ENCODE measurements at places on chromosomes 5 and 9.

- DNase-seq: no peak
Observed at GRCh38 chr5:118544887-118545449, 443.4 kb downstream of the DTWD2 start.

DNA sequence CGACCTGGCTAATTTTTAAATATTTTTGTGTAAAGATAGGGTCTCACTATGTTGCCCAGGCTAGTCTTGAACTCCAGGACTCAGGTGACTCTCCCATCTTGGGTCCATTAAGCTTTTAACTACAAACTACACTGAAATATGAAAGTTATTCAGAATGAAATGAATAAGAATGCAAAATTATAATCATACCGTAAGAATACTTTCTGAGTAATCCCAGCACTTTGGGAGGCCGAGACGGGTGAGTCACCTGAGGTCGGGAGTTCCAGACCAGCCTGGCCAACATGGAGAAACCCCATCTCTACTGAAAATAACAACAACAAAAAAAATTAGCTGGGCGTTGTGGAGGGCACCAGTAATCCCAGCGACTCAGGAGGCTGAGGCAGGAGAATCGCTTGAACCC lies 1.1 kb upstream of the ORM1 start:
- DNase-seq: no peak

DNA sequence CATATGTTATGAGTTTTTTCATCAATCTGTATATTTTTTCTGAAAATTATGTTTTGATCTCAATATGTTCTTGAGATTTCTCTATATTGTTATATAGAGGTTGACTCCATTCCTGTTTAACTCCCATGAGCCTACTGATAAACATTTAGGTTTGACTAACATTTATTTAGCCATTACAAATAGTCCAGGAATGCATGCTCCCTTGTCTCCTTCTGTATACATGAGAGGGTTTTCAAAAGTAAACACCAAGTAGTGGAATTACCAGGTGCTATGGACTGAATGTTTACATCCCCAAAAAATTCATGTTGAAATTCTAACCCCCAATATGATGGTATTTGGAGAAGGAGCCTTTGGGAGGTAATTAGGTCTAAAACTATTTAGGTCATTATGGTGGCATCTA lies 3.5 kb upstream of the OR5C1 start:
- DNase-seq: no peak

- DNase-seq: no peak
Observed at GRCh38 chr5:58999804-59000203, 416.9 kb downstream of the RAB3C start.

- no peak for DNase-seq
Observed at GRCh38 chr5:175246242-175246888, 197.6 kb downstream of the DRD1 start.

DNA sequence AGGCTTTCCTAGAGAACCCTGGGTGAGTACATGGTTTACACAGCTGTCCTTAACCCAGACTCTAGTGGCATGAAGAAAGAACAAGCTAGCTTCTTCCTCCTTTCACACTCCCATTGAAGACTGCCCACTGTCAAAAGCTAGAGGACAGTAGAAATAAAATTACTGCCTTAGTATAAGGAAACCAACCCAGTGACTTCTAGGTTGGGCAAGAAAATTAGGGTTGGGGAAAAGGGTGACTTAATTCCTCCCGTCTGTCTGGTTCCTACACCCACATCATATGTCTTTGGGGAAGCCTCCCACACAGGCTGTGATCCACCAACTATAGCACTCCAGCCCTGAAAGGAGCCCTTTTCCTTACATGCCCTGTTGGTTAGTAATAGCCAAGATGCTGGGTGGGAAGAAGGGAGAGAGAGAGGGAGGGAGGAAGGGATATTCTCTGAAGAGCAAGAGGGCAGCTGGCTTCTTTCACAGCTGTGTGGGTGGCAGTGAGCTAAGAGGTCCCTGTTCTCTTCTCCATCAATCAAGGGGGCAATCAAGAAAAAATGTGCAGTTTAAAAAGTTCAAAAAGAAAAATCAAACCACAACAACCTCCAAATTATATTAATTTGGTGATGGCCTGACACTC lies 21.7 kb downstream of the HBEGF start:
- no peak for DNase-seq

GRCh38 chr5:173774271-173774761 lies 113.8 kb upstream of the CPEB4 start:
- DNase-seq: no peak

DNA sequence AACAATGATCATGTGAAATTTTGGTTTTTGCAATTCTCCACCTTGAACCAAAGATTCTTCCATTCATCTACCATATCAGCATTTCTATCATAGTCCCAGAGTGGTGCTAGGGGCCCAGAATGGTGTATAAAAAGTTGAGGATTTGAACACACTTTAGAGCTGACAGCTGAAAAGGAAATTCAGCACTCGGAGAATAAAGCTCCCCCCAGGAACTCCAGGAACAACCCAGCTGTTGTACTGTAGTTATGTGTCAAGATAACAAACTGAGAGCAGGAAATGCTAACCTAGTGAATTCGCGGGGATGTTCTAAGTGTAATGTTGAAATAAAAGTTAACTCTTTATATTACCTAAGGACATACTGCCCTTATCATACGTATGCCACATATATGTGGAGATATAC lies 216.7 kb downstream of the NFIB start:
- no peak for DNase-seq

GRCh38 chr5:145941096-145941447 lies 4.7 kb downstream of the SH3RF2 start:
- DNase-seq: no peak

- DNase-seq: no peak
Observed at GRCh38 chr9:84174486-84174885, 166.1 kb downstream of the SLC28A3 start.

DNA sequence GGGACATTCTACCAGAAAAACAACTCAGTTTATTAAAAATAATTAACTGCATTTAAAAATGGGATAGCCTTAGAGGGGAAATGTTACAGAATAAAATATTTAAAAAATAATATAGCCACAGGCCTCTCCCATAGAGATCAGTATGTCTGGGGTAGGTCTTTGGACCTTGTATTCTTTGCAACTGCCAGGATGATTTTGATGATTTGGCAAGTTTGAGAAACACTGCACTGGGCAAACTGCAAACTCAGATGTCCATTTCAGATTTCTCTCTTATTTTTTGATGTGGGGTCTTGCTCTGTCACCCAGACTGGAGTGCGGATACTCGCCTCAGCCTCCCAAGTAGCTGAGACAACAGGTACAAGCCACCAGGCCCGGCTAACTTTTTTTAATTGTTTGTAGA lies 24.9 kb upstream of the CCNO start:
- no peak for DNase-seq

GRCh38 chr9:71929791-71930440 lies 18.5 kb downstream of the C9orf85 start:
- no peak for DNase-seq

- DNase-seq: no peak
Observed at GRCh38 chr5:67806654-67807438, 408.7 kb upstream of the PIK3R1 start.

DNA sequence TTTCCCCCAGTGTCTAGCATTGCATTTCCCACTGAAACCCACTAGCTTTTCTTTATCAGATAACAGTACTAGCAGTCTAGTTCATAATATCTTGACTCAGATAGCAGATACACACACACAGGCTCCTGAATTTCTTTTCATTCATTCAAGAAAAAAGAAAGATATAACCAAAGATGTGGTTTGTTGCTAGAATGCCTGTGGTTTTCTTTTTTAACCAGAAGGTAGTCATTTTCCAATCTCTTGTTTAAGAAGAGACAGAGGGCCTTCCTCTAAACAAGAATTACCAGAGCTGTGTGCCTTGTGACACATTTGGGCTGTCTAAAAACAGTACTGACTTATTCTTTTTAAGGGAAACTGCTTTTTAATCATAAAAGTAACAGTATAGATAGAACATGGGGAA lies 167.3 kb downstream of the PJA2 start:
- no peak for DNase-seq

- no peak for DNase-seq
Observed at GRCh38 chr5:147554261-147554817, 44.5 kb upstream of the DPYSL3 start.

DNA sequence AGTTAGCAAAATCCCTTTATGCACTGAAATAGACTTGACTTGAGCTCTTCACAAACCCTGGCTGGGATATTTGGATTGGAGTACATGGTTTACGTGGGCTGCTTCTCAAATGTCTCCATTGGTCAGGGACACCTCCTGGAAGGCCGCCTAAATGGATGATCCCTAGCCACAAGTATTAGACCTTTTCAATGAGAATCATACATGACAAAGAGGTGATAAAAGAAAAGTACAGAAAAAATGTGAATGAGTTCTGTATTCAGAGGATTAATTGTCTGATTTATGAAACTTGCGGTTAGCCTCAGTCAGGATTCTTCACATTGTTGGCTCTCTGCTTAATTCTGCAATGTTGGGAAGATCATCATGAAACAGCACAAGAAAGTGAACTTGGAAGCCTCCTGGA lies 752.8 kb upstream of the ADAMTS16 start:
- DNase-seq: no peak

GRCh38 chr9:33429256-33429985 lies 18.0 kb downstream of the AQP3 start:
- DNase-seq: no peak

DNA sequence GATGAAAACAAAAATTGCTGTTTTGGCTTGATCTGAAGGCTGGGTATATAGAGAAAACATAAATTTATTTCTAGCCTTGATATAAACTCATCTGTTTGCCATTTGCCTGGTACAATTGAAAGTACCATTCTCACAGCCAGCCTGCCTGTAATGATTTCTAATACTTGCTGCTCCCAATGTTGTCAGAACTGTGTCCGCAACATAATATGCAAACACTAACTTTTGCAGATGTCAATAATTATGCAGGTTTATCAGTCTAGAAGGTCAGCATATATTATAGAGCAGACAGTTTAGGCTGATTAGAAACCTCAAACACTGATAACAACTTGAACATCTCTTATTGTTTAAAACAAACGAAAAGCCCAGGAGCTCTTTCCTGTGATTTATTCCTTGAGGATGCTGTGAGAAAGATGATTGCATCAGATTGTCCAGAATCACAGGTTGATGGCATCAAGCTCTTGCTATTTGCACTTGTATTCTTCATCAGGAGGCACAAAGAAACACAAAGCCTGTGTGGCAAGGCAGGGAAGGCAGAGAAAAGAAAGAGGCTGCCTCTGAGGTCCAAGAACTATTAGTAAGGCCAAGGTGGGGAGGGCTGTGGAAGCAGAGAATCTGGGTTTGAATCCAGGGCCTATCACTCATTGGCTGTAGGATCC lies 21.4 kb upstream of the HMHB1 start:
- no peak for DNase-seq

DNA sequence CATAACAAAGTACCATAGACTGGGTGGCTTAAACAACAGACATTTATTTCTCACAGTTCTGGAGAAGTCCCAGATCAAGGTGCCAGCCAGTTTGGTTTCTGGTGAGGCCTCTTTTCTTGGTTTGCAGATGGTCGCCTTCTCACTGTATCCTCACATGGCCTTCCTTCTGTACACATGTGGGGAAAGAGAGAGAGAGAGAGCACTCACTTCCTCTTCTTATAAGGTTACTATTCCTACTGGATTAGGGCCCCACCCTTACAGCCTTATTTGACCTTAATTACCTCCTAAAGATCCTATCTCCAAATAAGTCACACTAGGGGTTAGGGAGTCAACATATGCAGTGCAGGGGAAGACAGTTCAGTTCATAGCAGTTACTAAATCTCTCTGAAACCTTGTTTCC lies 205.6 kb upstream of the GDNF start:
- DNase-seq: no peak

DNA sequence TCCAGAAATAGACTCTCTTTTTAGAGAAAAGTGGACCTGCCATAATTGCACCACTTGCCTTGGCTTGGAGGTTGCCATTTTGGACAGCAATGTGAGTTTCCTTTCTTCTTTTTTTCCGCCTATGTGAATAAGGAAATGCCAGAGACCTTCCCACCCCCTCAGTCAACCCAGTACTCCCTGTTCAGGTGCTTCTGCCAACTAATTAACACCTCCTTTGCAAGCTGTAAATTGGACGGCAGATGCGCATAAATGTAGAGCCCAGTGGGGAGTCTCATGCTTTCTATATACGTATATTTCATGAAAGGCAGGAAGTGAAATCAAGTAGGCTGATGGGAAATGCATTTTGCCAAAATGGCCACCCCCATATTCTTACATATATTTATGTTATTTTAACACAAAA lies 269.8 kb upstream of the RFX3 start:
- DNase-seq: no peak

GRCh38 chr5:150333400-150333799 lies 24.1 kb upstream of the TCOF1 start:
- DNase-seq: no peak

DNA sequence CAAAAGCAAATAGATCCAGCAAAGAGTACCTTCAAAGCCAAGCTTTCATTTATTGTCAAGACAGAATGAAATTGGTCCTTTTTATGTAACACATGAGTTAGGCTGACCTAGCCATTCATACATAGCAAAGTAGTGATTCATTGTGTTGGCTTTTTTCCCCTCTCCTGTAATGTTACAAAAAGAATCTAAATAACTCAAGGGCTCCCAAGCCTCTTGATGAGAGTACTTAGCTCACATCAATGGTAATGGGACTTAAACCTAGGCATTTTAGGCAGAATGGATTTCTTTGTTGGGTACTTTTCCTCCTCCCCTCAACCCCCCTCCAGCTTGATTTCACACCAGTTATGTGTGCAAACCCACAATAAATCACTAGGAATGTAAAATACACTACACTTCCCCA lies 123.7 kb downstream of the EBF1 start:
- DNase-seq: no peak

DNA sequence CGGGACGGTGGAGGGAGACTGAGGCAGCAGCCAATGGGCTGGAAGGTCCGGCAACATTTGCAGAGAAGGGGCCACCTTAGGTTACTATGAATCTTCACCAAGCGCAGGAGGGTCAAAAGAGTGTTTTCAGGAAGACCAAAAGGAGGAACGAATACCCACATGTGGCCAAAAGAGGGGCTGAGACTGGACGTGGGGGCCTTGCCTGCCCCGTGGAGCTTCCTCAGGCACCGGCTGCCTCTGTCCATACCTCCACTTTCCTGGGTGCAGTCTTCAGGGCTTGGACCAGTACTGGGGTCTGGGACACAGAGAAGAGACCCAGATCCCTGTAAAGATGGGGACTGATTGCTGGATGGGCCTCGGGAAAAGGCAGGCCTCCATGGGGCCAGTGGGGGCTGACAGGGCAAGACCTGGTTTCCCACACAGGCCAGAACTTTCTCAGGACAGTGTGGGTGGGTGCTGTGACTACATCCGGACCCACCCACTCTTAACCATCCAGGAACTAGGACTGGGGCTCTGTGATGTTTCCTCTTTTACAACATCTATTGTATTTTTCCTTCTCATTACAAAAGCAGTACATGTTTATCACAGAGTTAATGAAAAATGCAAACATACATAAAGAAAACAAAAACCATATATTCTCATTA lies 294.7 kb downstream of the ZSWIM6 start:
- DNase-seq: no peak

GRCh38 chr5:143374496-143375217 lies 28.8 kb downstream of the NR3C1 start:
- no peak for DNase-seq
